ENCODE measurements at places on chromosomes 1 and 21.

- DNase-seq = no peak
- H3K27ac ChIP-seq = peak overlapping the region; percentile 56
- peaks cover 3% of the 10 kb centered on the region for H3K4me1 ChIP-seq
- H3K36me3 ChIP-seq = peaks cover 23% of the 10 kb centered on the region
Observed at GRCh38 chr1:155466996-155467395, 95.6 kb downstream of the ASH1L start.

DNA sequence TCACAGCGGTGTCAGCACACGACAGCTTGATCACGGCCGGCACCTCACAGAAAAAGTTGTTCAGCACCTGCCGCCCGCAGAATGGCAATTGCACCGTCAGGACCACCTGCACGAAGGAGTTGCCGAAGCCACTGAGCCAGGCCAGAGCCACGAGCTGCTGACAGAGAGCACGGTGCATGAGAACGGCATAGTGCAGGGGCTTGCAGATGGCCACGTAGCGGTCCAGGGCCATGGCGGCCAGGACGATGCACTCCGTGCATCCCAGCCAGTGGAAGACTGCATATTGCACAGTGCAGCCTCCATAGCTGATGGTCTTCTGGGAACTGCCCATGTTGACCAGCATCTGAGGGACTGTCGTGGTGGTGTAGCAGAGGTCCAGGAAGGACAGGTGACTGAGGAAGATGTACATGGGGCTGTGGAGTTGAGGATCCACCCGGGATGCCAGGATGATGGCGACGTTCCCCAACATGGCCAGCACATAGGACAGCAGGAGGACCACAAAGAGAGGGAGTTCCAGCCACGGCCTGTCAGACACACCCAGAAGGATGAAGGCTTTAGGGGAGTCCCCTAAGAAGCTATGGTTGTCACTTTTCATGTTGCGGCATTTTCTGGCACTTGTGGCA, 6.4 kb downstream of the OR2B11 start:
- no peak overlapping the region for H3K27ac ChIP-seq
- no peak overlapping the region for H3K4me3 ChIP-seq
- H3K4me1 ChIP-seq = no peaks in the 10 kb centered on the region
- peaks cover 14% of the 10 kb centered on the region for H3K36me3 ChIP-seq
- no peak for DNase-seq
- no peaks in the 10 kb centered on the region for H3K27me3 ChIP-seq

- no peak for DNase-seq
- no peak overlapping the region for H3K4me3 ChIP-seq
- H3K27ac ChIP-seq = no peak overlapping the region
- peaks cover 16% of the 10 kb centered on the region for H3K36me3 ChIP-seq
- H3K4me1 ChIP-seq = no peaks in the 10 kb centered on the region
Observed at GRCh38 chr21:45511661-45512431, 30.4 kb downstream of the SLC19A1 start.

DNA sequence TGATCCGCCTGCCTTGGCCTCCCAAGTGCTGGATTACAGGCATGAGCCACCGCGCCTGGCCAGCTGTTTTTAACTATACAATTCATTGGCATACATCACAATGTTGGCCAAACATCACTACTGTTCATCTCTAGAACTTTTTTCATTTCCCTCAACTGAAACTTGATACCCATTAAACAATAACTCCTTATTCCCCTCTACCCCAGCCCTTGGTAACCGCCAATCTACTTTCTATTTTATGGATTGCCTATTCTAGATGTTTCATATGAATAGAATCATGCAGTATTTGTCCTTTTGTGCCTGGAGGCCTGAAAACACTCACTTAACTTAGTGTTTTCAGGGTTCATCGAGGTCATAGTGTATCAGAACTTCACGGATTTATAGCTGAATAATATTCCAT, 16.2 kb downstream of the BTF3L4 start:
- H3K4me3 ChIP-seq = no peak overlapping the region
- H3K27ac ChIP-seq = no peak overlapping the region
- DNase-seq = no peak
- peaks cover 32% of the 10 kb centered on the region for H3K36me3 ChIP-seq

DNA sequence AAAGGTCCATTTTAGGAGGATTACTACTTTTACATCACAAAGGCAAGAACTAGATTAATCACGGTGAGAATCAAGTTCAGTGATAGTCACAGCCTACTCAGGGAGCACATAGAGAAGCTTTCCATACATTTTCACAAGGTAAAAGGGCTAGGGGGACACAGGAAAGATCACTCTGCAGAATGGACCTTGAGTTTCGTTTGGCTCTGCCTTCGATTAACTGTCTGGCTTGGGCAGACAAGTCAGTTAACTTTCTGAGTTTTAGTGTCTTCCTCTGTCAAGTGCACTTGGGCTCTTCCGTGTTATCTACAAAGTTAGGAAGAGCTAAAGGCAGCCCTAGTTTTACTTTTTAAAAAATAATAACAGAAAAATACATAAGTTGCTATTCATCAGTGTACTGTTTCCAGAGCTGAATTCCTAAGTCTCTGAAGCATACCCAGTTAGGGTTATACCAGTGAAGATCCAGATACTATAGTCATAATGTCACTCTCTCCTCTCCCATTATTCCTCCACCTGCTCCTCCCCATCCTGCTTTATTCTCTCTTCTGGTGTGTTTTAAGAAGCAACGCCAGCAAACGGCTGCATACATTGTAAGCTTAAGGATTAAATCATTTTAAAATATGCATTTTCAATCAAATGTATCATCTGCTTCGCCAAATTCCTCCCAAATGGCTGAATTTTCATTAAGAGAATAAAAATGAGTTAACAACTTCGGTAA, 1.7 kb downstream of the CEP170 start:
- no peaks in the 10 kb centered on the region for H3K27me3 ChIP-seq
- no peaks in the 10 kb centered on the region for H3K36me3 ChIP-seq
- peak overlapping the region; percentile 38 for H3K27ac ChIP-seq
- peak overlapping the region; percentile 99 for H3K4me3 ChIP-seq
- H3K4me1 ChIP-seq = peaks cover 20% of the 10 kb centered on the region

- H3K27me3 ChIP-seq = no peaks in the 10 kb centered on the region
- H3K4me3 ChIP-seq = no peak overlapping the region
- H3K27ac ChIP-seq = no peak overlapping the region
- no peaks in the 10 kb centered on the region for H3K4me1 ChIP-seq
- no peak for DNase-seq
Observed at GRCh38 chr1:240111558-240111957, 19.9 kb downstream of the FMN2 start.

GRCh38 chr1:43822040-43822690, 111.4 kb upstream of the ARTN start:
- no peaks in the 10 kb centered on the region for H3K4me1 ChIP-seq
- H3K4me3 ChIP-seq = no peak overlapping the region
- no peak for DNase-seq
- H3K27me3 ChIP-seq = no peaks in the 10 kb centered on the region

DNA sequence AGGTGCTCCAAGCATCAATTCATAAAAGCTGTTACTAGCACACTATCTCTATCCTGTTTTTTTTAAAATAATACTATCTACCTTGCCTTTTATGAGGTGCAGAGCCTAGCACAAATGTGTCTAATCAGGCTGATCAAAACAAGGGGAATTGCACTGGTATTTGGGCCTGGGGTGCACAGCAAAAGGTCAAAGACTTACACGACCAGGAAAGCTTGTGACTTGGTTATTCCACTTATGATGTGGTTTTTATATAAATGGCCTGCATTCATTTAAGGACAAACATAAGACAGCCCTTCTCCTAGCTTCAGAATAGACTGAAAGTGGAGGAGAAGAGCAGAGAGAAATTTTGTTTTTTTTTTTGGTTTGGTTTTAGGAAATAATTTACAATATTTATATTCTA, 98.4 kb upstream of the SGIP1 start:
- no peaks in the 10 kb centered on the region for H3K27me3 ChIP-seq
- no peak for DNase-seq
- H3K4me3 ChIP-seq = no peak overlapping the region
- no peak overlapping the region for H3K27ac ChIP-seq
- peaks cover 7% of the 10 kb centered on the region for H3K4me1 ChIP-seq

GRCh38 chr1:115728341-115728740, 40.2 kb downstream of the CASQ2 start:
- H3K4me1 ChIP-seq = no peaks in the 10 kb centered on the region
- no peak overlapping the region for H3K4me3 ChIP-seq
- H3K27me3 ChIP-seq = no peaks in the 10 kb centered on the region
- DNase-seq = no peak
- no peak overlapping the region for H3K27ac ChIP-seq
- no peaks in the 10 kb centered on the region for H3K36me3 ChIP-seq

- H3K4me3 ChIP-seq = no peak overlapping the region
- H3K27ac ChIP-seq = no peak overlapping the region
- peak; percentile 29 for DNase-seq
- no peaks in the 10 kb centered on the region for H3K27me3 ChIP-seq
- H3K4me1 ChIP-seq = peaks cover 9% of the 10 kb centered on the region
Observed at GRCh38 chr1:199218065-199218464, 579.2 kb downstream of the PTPRC start.

DNA sequence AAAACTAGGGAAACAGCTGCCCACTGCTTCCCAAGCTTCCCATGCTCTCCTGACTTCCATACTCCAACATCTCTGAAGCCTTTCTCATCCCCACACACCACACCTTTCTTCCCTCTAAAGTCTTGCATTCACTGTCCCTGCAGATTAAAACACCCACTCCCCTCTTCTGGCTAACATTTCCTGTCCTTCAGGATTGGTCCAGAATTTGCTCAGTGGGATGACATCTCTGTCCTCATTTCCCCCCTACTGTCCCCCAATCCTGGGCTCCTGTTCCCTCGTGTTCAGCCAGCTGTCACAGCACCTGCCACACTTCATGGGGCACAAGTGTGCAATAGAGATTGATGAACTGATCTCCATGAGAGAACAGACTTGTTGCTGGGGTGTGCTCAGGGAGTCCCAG, 82.7 kb downstream of the KCND3 start:
- H3K36me3 ChIP-seq = no peaks in the 10 kb centered on the region
- H3K27me3 ChIP-seq = peaks cover 22% of the 10 kb centered on the region
- H3K27ac ChIP-seq = no peak overlapping the region
- no peak for DNase-seq

GRCh38 chr1:166489356-166489669, 322.5 kb upstream of the FAM78B start:
- H3K36me3 ChIP-seq = no peaks in the 10 kb centered on the region
- H3K4me1 ChIP-seq = peaks cover 21% of the 10 kb centered on the region
- H3K27ac ChIP-seq = peak overlapping the region; percentile 71
- H3K4me3 ChIP-seq = peak overlapping the region; percentile 66
- no peaks in the 10 kb centered on the region for H3K27me3 ChIP-seq
- no peak for DNase-seq

DNA sequence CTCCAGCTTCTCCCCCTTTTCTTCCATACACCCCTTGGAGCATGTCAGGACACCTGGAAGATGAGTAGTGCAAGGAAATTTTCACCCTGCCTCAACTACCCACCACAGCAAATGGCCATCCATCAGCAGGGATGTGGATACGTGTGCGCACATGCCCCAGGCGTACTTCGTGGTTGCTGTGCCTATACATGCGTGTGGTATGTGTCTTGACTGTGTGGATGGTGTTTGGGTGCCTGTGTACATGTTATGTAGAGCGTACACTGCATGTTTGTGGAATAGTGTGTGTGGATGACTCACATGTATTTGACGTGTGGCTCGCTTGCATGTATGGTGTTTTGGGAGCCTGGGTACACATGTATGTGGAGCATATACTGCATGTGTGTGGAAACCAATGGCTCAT, 158.5 kb downstream of the RRAGC start:
- DNase-seq = no peak
- no peak overlapping the region for H3K4me3 ChIP-seq
- peaks cover 26% of the 10 kb centered on the region for H3K27me3 ChIP-seq
- H3K27ac ChIP-seq = no peak overlapping the region
- no peaks in the 10 kb centered on the region for H3K36me3 ChIP-seq
- no peaks in the 10 kb centered on the region for H3K4me1 ChIP-seq

DNA sequence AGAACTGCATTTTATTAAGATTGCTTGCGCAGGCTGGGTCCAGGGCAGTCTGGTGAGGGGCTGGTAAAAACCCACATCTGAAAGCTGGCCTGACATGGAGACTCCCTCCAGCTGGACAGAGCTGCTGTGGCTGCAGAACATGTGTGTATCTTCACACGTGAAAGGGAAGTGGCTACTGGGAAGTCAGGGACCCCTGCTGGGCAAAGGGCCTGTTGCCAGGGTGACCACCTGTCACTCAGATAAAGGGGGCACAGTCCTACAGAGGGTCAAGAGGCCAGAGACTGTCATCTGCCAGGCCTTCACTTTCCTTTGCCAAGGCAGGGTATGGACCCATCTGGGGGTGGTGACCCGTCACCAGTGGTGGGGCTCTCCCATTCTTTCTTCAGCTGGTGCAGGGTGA, 17.5 kb downstream of the NKAIN1 start:
- no peak overlapping the region for H3K27ac ChIP-seq
- no peaks in the 10 kb centered on the region for H3K27me3 ChIP-seq
- H3K36me3 ChIP-seq = no peaks in the 10 kb centered on the region
